GM04504 (cell line): ENCODE measurements at places on chromosomes 12 and 14.

- no peak for DNase-seq
These were observed 79.7 kb downstream of the DUSP16 start for GRCh38 chr12:12482959-12483358.

GRCh38 chr12:63940310-63941005, 96.0 kb downstream of the SRGAP1 start:
- DNase-seq, result no peak

- peak; percentile 14 for DNase-seq
These were observed 90.2 kb downstream of the PPP1R12A start for GRCh38 chr12:79844693-79845092.

DNA sequence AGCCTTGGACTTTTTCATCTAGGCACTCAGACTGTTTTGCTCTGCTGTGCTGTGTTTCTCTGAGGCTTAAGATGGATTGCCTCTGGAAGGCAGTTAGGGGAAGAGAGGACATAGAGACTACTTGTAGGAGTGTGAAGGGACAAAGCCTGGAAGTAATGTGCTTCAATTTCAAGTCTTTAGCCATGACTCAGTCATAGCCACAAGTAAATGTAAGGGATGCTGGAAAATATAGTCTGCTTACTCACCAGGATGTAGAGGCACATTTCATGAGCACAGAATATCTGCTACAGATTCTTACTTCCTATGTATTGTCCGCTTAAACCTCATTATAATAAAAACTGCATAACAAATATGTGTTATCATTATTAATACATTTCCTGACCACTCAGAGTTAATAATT, 794.3 kb upstream of the NOVA1 start:
- DNase-seq, result peak; percentile 7

DNA sequence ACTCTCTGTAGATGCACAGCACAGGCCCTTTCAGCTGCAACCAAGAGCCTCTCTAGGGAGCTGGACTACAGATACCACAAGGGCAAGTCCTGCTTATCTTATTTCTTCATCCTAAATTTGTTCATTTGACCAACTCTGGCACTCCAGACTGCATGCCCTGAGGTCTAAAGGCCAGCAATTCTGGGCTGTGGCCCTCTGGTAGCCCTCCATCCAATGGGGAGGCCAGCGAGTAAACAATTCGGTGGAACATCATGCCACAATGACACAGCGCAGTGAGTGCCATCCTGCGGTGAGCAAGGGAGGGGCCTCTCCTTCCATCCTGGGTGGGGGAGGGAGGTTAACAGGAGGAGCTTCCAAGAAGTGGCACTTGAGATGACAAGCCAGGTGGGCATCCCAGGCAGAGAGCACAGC, 652 bp upstream of the SELPLG start:
- DNase-seq, result no peak

- DNase-seq, result no peak
These were observed 18.7 kb upstream of the YBX3 start for GRCh38 chr12:10741845-10742244.

DNA sequence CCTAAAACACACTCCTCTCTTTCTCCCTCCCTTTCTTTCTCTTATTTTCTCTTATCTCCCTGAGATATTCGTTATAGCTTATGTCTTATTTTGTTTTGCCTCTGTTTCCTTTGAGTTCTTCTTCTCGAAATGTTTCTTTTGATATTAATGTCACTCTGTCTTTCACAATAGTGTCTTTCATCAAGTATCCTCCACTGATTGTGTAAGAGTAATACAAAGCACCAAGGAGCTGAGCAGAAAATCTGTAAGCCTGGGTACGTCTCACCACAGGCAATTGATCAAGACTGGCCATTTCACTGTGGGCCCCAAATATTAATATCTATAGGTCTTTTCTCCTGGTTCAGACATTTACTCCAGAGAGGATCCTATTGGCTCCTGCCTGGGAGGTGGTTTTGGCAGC, 4.8 kb upstream of the LYZ start:
- DNase-seq, result no peak

GRCh38 chr12:88235183-88235833, 93.2 kb downstream of the TMTC3 start:
- no peak for DNase-seq

- no peak for DNase-seq
These were observed 459.7 kb downstream of the BTG1 start for GRCh38 chr12:91685917-91686316.

GRCh38 chr12:68034567-68034966, 45.3 kb downstream of the IFNG-AS1 start:
- no peak for DNase-seq

DNA sequence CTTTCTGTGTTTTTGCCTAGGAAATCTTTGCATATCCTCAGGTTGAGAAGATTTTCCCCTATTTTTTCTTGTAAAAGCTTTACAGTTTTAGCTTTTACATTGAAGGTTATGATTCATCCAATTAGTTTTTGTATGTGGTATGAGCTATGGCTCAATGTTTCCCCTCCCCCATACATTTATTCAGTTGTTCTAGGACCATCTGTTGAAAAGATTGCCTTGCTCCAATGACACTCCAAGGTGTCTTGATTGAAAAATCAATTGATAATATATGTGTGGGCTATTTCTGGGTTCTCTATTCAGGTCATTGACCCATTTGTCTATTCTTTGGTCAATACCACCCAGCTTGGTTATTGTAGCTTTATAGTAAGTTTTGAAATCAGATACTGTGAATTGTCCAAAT, 42.6 kb downstream of the LRTM2 start:
- DNase-seq, result no peak

- no peak for DNase-seq
These were observed 160.4 kb downstream of the EFCAB11 start for GRCh38 chr14:89794096-89794495.

DNA sequence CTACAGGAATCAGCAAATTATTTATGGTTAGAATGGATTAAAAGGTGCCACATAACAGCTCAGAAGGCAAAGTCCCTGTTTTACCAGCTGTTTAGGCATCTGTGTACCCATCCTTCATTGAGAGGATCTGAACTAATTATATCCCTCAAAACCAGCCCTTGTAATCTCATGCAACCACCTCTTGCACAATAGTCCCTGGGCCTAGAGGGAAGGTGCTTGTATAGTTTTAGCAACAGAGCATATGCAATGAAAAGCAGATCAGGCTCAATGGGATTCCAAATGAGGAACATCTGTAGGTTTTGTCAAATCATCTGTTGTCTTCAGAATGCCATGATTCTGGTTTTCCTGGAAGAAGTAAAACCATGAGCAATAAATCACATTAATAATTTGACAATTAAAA, 26.0 kb upstream of the GLIPR1L2 start:
- peak; percentile 66 for DNase-seq

DNA sequence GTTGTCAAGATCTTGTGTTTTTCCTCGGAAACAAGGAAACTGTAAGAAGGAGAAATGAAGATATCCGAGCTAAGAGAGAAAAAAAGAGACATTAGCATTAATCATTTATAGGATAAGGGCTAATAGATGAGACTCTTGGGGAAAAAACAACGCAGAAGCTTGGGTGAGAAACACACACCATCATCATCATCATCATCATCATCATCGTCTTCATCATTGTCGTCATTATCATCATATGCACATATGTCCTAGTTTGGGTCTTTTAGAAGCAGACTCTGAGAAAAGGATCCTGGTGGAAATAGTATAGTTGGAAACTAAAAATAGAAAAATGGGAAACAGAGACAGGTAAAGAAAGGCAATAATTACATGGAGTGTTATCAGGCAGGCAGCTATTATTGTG, 95.9 kb downstream of the PAH start:
- no peak for DNase-seq

DNA sequence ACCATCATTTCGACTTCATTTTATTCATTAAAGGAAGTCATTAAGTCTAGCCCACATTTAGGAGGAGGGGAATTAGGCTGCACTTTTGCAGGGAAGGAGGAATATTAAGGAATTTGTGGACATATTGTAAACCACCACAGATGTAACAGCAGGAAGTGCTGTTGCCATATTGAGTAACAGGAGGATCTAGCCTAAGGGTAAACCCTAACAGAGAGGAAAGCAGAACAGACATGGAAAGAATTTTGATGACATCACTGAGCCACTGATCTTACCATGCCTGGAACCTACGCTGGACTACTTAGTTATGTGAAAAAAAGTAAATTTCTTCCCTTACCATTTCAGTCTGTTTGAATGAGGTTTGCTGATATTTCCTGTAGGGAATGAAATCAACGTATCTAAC, 100.7 kb upstream of the ATF7IP start:
- DNase-seq, result no peak

DNA sequence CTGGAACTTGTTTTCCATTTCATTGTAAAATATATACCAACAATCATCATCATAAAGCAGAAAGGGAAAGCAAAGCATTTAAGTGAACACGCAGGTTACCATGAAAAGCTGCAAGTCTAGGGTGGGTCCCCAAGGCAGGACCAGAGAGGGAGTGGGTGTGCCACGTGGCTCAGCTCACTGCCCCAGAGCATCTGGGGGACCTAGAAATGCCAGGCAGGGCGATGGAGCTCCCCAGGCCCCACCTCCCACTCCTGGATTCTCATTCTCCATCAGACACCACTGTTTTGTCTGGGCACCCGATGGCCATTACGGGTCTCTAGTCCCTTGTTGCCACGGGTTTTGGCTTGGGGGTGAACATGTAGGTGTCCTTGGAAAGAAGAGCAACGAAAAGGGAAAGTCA, 34.7 kb downstream of the BCL11B start:
- DNase-seq, result no peak

GRCh38 chr12:182381-182892, 31.5 kb downstream of the SLC6A12 start:
- no peak for DNase-seq

DNA sequence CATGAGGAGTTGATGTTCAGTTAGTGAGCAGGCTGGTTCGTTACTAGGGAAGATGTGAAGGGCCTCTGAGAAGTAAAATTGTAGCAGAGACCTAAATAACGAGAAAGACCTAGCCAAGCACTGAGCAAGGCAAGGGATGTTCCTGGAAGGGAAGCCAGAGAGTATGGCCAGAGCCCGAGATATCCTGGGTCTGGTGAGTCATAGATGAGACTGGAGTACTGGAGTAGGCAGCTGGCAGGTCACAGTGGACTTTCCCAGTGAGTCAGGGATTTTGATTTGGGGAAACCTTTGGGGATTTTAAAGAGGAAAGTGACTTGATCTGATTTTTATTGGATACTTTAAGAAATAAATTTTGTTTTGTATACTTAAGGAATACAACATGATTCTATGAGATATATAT, 369.0 kb downstream of the DIO2 start:
- peak; percentile 30 for DNase-seq

- no peak for DNase-seq
These were observed 401.4 kb downstream of the ATP23 start for GRCh38 chr12:58342736-58343135.

DNA sequence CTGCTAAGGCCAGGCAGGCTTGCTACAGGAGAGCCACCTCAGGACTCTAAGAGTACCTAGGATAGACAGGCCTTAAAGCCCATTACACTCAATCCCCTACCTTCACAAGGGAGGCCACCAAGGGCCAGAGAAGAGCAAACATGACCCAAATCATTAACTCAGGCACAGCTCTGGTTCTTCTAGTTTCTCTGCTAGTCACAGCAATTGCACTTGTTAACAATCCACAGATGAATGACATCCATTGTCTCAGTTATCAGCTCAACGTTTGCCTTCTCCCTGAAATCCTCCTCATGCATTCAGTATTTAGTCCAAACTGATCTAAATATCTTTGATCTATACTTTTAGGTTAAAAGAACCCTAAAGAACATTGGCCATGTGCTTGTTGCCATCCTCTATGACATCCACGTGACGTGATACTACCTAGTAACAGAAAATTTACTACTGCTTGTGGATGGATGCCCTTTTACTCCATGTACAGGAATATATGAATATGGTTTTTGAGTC, 164.5 kb downstream of the STXBP6 start:
- no peak for DNase-seq

DNA sequence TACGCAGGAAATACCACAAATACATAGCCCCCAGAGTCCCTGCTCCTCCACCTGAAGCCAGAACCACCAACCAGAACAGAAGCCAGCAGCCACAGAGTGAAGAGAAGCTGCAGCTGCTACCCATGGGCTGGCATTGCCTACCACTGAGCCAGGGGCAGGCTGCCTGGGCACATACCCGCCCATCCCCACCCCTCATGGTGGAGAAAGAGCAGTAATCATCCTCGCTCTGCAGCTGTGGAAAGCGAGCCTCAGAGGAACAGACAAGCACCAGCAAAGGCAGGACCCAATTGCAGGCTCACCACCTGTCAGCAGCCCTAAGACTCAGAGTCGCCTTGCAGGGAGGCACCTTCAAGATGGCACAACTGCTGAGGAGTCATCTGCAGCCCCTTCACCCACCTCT, 11.2 kb upstream of the CD9 start:
- no peak for DNase-seq

DNA sequence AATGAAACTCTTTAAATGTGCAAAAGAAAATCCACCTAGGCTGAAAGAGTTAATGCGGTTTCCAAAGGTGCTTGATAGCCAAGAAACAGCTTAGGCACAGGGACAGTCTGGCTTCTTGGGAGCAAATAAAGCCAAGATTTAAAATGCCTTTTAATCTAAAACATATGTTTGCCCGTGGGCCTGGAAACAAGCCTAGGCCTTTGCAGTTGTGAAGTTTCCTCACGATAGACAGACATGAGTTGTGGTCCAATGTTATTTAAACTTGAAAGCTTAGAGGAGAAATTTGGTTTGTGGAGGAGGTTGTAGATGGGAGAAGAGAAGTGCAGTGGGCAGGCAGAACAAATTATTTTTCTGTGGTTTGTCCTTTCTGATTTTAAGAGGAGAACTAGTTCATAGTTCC, 29.8 kb downstream of the PROX2 start:
- peak; percentile 75 for DNase-seq

DNA sequence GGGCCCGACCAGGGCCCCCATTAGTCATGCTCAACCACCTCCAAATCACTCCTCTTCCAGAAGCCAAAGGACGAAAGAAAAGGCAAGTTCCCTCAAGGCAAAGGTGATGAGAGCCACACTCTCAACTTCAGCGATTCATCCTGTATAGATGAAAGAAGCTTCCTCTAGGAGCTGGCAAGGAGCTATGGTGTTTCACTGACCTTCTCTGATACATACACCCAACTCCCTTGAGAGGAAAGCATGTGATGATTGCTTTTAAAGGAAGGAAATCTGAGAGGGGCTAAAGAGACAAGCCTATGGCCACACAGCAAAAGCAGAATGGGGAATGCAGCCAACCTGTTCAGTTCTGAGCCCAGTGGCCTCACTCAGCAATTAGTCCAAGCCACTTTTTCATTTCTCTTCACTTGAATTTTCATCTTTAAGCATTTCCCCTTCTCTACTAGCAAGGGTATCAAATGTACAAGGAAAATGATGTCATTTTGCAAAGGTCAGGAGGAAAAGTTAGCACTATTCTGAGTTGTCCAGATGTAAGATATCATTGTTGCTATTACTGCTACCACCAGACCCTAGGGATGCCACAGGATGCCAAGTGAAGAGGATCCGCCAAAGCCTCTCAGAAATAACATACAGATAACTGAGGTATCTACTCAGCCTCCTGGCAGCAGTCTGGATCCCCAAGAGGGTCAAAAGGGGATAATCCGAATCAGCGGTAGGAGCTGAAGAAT, 82.5 kb downstream of the MAP3K9 start:
- DNase-seq, result no peak

- no peak for DNase-seq
These were observed 31.5 kb downstream of the HEATR5A start for GRCh38 chr14:31388687-31389413.

GRCh38 chr12:95857156-95857555, 1.6 kb upstream of the SNRPF start:
- no peak for DNase-seq

- no peak for DNase-seq
These were observed 3.6 kb upstream of the BATF start for GRCh38 chr14:75518625-75519024.
